ENCODE measurements at places on chromosomes 3 and 15.

- no peak overlapping the region for H3K4me3 ChIP-seq
- H3K27ac ChIP-seq = no peak overlapping the region
- H3K27me3 ChIP-seq = no peaks in the 10 kb centered on the region
- no peaks in the 10 kb centered on the region for H3K36me3 ChIP-seq
These were observed 1227.6 kb upstream of the EPHA6 start for GRCh38 chr3:95586754-95587153.

GRCh38 chr3:137121704-137122314, 164.0 kb downstream of the IL20RB start:
- H3K36me3 ChIP-seq = no peaks in the 10 kb centered on the region
- H3K27me3 ChIP-seq = peaks cover 6% of the 10 kb centered on the region
- H3K4me3 ChIP-seq = no peak overlapping the region
- DNase-seq = no peak

DNA sequence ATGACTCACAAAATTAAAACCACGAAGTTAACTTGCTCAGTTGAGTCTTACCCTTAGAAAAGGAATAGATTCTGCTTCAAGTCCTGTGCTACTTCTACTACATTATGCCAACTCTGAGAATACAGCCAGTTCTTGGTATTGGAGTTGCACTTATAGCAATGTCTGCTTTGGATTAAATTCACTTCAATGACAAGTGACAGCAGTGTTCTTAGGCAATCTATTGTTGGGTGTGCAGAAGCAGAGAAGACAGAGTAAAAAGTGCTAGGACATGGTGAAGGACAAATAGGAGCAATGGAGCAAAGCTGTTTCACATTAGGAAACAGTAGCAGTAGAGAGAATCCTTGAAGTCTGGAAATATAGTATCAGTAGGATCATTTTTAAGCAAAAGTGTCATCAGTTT, 713.1 kb downstream of the SI start:
- H3K36me3 ChIP-seq = no peaks in the 10 kb centered on the region
- H3K4me3 ChIP-seq = no peak overlapping the region
- no peak overlapping the region for H3K27ac ChIP-seq

- no peak overlapping the region for H3K4me3 ChIP-seq
- no peaks in the 10 kb centered on the region for H3K36me3 ChIP-seq
- H3K27me3 ChIP-seq = no peaks in the 10 kb centered on the region
These were observed 369.4 kb downstream of the NR2F2 start for GRCh38 chr15:96699871-96700401.

GRCh38 chr15:91150502-91151160, 50.6 kb downstream of the SV2B start:
- H3K27me3 ChIP-seq = peaks cover 22% of the 10 kb centered on the region
- no peaks in the 10 kb centered on the region for H3K36me3 ChIP-seq
- H3K27ac ChIP-seq = no peak overlapping the region
- no peaks in the 10 kb centered on the region for H3K4me1 ChIP-seq
- no peak for DNase-seq
- H3K4me3 ChIP-seq = no peak overlapping the region

GRCh38 chr3:194083637-194084224, 52.2 kb upstream of the HES1 start:
- no peaks in the 10 kb centered on the region for H3K36me3 ChIP-seq
- H3K4me3 ChIP-seq = no peak overlapping the region
- H3K27ac ChIP-seq = no peak overlapping the region
- DNase-seq = no peak
- peaks cover 53% of the 10 kb centered on the region for H3K27me3 ChIP-seq

DNA sequence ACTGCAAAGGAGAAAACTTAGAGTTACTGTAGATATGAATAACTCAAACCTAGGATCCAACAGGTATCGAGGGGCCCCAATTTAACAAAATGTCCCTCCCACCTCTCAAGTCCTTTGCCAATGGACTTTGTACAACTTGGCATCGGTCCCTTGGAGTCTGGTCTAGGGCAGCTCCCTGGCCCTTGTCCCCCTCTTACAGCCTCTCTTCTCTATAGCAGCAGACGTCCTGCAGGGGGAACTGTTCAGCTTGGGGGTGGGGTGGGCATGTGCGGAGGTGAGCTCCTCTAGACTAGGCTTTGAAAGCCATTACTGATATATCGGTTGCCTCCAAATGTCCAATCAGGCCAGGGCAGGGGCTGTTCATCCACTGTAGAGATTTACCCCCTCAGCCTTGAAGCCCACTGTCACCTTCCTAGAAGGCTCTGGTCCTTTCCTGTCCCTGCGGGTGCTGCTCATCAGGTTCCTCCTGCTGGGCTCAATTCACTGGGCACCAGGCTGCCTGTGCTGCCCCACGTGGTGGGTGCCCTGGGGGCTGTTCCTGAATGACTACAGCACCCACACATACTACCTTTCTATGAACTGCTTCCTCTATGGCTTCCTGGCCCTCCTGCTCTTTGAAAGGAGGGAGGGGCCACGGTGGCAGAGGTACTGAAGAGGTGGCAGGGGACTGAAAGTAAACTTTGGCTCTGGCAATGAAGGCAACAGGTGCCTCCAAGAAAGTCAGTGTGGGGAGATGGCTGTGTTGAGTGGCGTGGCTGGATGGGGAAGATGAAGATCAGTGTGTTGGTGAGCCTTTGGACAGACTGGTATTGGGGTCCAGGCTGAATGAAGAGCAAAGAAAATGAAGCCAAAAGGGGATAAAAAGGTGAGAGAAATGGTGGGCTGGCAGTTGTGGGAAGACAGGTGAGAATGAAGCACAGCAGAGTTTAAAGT, 78.8 kb upstream of the MEX3B start:
- peaks cover 2% of the 10 kb centered on the region for H3K36me3 ChIP-seq
- H3K27ac ChIP-seq = no peak overlapping the region
- no peak overlapping the region for H3K4me3 ChIP-seq

GRCh38 chr3:17329927-17330326, 412.5 kb downstream of the TBC1D5 start:
- H3K4me3 ChIP-seq = no peak overlapping the region
- DNase-seq = no peak
- H3K4me1 ChIP-seq = peaks cover 2% of the 10 kb centered on the region
- no peak overlapping the region for H3K27ac ChIP-seq

- H3K36me3 ChIP-seq = no peaks in the 10 kb centered on the region
- no peak overlapping the region for H3K4me3 ChIP-seq
- H3K27ac ChIP-seq = no peak overlapping the region
- no peaks in the 10 kb centered on the region for H3K27me3 ChIP-seq
These were observed 43.6 kb downstream of the NMNAT3 start for GRCh38 chr3:139634111-139634635.

Measured in activated T-helper 2 cell treated with anti-CD3 and anti-CD28 coated beads, Interferon-gamma antibody, Interleukin-2, Interleukin-4, amounts not matched to agents 10 μg/mL and 5 μg/mL and 100 μg/mL, durations not matched to agents 14 hours and 24 hours and 36 hours (primary cell).